ENCODE measurements at places on chromosomes 6 and 20.

DNA sequence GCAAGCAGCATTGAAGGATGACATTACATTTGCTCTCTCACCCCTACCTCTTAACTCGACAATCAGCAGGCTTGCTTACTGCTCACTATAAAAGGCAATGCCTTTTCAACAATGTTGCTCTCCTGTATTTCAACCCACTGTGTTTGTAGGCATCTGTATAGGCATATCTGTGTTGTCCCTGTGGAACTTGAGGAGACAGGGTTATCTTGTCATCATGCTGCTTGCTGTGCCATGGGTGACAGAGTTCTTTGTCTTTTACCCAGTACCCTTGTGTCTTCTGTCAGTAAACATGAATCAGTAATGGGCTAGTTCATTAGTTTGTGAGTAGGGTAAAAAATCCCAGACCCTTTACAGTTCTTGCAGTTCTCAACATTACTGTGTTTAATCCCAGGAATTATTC lies 25.2 kb downstream of the PHF3 start:
- no peak for DNase-seq

DNA sequence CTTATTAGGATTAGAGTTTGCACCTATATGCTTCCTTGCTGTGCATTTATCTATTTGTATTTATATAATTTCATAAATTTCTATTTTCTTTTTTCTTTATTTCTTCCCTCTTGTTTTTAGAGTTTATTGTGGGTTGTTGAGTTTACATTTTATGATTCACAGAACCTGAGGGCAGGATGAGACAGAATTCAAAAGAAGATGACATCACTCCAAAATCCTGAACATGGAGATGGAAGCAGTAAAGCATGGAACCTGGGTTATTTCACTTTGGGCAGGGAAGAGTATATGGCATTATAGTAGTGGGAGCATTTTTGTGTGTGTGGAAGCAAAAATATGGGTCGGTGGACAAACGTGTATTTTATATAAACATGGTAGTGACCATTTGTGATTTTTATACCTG lies 157.5 kb downstream of the RFX6 start:
- DNase-seq = no peak

DNA sequence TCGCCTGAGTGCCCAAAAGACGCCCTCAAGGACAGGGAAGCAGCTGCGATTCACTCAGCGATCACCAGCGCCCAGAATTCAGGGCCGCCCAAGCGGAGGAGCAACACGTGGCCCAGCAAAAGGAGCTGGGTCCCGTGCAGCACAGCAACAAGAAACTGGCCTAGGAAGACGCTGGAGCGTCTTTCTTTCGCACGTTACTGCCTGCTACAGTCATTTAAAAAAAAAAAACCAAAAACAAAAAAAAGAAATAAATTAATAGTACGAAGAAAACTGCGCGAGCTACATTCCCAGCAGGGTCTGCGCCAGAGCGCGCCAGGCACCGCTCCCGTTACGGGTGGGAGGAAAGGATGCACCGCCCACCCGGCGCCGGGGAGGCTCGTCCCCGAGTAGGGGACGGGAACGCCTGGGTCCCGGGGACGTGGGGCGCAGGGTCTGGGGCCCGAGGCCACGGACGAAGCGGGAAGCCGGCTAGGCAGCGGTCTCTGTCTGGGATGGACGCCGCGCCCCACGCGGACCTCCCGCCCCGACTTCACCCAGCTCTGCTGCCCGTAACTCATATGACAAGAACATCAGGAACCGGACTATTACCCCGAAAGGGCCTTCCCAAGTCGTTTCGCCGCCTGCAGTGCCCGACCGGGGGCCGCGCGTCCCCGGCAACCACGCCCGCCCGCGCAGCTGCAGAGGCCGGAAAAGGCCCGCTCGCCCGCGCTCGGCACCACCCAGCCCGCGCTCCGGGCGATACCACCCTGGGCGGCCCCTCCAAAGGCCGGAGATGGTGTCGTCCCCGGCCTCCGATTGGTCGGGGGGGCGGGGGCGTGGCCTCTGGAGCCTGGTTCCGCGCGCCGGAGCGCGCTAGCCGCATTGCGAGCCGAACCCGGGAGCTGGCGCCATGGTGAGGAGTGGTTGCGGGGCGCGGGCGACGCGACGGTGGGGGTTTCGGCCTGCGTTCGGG lies at the start of gene NOP56:
Gene NOP56 (plus strand): TSS at position 861 of the 952 bp plus-strand sequence. CDS start 29 bp downstream, at position 890.
- peak; percentile 92 for DNase-seq

- DNase-seq = no peak
Measured at GRCh38 chr6:36460916-36461315, 18.1 kb downstream of the KCTD20 start.

DNA sequence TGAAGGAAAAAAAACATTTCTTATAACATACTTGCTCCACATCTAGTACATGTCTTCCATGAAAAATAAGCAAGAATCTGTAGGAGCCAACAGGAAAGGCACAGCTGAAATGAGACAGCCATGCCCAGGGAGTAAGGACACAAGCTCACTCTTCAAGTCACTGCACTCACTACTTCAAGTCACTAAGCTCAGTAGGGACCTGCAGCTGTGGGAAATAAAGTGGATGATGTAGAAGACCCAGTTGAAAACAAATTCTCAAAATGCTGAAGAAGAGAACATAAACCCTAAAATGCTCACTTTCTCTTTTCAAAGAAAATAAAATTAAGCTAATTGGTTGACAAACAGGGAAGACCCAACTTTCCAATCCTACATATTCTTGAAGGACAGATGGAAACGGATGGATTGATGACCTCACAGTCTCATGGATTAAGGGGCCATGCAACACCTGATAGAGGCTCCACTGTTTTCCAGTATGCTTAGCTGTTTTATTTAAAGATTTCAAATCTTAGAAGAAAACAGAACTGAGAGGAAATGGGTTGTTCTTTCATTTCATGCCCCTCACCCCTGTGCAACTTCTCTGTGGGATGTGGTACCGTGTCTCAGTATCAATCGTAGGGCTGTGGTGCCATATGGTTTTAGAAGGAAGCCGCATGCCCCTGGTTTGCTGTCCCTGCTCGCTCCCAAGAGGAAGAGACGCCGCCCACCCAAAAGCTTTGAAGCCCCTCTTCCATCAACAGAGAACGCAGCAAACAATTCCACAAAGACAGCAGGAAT lies 133.3 kb downstream of the WDR27 start:
- DNase-seq = no peak

DNA sequence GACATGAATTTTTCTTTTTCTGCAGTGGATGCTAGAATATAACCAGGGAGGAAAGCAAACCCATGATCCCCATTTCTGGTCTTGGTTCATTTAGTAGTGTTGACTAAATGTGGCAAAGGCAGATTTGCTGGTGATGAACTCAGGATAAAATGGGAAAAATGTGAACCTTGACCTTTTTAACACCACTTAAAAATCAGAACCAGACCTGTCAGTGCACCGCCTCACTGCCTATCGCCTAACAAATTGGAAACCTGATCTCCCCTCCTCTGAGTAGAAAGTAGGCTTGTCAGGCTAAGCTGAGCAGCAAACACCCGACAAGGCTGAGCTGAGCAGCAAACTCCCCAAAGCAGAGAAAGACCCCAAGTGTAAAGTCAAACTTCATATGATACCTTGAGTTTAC lies 254.8 kb downstream of the FOXC1 start:
- DNase-seq = no peak

GRCh38 chr6:110875548-110876169 lies 1.1 kb downstream of the AMD1 start:
- peak; percentile 22 for DNase-seq

GRCh38 chr20:5608104-5608441 lies 142.1 kb upstream of the SHLD1 start:
- no peak for DNase-seq

DNA sequence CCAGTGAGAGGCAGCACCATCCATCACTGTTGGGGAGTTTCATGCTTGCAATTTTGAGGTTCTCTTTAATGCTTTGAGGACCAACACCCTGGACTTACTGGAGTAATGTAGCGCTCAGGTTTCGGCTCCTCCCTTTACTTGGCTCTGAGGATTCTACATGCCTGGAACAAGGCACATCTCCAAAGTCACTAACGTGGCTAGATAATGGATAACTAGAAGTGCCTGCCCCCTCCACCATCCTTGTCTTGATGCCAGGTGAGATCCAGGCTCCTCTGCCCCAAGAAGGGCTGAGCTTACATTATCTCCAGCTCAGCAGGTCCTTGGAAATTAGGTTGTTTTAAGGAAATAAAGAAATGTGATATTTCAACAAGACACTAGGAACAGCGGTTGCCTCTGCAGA lies 75.5 kb upstream of the ZNFX1 start:
- no peak for DNase-seq

DNA sequence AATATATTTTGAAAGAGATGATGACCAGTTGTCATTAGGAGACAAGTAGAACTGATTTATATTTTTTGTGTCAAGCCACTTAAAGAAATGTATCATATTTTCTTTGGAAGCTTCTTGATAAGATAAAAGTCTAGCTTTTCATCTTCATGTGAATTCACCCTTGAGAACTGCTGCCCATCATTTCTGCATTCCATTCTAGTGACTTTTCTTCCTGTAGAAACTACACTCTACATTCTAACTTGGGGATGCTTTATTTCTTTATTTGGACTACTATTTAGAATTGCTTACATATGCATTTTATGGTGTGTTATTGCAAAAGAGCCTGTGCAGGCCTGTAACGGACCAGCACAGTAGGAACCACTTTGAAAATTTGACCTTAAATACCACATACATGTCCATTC lies 335.0 kb upstream of the KCNQ5 start:
- DNase-seq = peak; percentile 83

- no peak for DNase-seq
Measured at GRCh38 chr6:132673376-132674094, 14.6 kb upstream of the TAAR1 start.

- DNase-seq = no peak
Measured at GRCh38 chr6:166076625-166077024, 91.0 kb downstream of the TBXT start.

DNA sequence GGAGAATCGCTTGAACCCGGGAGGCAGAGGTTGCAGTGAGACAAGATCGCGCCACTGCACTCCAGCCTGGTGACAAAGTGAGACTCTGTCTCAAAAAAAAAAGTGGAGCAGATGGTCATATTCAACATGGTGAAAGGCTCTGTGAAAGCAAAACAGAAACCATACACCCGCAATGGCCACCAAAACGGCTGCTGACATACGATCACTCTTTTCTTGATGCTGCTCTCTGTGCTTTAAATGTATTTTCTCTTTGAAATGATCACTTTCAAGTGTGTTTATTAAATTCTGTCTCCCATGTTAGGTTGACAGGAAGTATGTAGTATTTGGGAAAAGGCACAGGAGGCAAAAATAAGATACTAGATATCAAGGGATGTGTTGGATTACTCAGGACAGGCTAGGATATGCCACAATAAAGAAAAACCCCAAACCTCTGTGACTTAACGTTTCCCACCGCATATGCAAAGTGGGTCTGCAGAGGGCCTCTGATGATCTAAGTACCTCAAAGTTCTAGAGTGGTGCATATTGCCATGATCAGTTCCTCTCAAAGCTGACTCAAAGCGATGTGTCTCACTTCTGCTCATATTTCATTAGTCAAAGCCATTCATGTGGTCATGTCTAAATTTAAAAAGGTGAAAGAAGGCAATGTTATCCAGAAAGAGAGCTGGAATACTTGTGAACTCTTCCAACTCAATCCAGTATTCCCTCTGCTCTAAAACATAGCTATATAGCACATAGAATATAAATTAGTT lies 155.1 kb upstream of the SOX4 start:
- peak; percentile 33 for DNase-seq

- no peak for DNase-seq
Measured at GRCh38 chr6:10522929-10523573, 1.9 kb downstream of the GCNT2 start.

DNA sequence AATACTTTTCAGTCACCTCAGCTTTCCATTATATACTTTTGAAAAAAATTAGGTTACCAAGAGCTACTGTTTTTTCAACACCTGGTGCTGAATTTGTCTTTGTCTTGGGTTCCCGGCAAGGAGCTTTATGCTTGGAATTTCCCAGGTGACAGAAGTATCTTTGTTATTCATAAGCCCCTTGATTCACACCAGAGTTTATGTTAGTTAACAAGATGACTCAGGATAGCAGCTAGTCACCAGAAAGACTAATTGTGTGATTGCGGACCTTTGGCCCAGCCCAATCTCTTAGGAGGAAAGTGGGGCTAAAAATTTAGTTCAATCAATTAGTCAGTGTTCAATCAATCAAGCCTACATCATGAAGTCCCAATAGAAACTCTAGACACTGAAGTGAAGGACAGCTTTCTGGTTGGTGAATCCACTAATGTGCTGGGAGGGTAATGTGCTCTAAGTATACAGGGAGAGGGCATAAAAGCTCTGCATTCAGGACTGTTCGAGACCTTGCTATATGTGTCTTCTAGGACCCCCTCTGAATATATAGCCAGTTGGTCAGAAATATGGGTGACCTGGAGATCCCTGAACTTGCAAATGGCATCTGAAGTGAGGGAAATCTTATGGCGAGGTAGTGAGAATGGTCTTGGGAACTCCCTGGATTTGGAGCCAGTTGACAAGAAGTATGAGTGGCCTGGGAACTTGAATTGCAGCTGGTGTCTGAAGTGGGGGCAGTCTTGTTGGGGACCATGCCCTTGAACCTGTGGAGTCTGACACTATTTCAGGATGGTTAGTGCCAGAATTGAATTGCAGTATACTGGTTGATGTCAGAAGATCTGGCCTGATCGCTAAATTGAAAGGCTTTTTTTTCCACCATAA lies 16.2 kb downstream of the TMEM30A start:
- DNase-seq = no peak

GRCh38 chr6:13292774-13293173 lies 35.6 kb downstream of the TBC1D7 start:
- no peak for DNase-seq

- no peak for DNase-seq
Measured at GRCh38 chr20:15889061-15889460, 684.2 kb downstream of the KIF16B start.

DNA sequence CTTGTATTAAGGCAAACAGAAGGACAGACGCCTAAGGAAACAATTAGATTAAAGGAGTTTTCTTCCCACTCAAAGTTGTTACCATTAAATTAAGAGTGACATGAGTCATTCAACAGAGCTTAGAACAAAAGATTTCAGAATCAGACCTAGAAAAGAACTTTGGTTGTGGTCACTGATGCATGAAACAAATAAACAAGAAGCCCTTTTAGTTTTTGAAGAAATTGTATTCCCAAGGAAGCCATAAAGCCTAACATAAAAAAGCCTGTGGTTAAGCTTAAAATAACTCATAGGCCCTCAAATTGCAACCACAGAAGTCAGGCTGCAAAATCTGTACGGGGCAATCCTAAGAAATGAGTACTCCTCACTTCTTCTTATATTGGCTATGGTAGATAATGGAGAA lies 17.9 kb upstream of the TRIM26 start:
- DNase-seq = peak; percentile 22
